Stromal cell of bone marrow (primary cell): ENCODE measurements at places on chromosomes 4 and X.

DNA sequence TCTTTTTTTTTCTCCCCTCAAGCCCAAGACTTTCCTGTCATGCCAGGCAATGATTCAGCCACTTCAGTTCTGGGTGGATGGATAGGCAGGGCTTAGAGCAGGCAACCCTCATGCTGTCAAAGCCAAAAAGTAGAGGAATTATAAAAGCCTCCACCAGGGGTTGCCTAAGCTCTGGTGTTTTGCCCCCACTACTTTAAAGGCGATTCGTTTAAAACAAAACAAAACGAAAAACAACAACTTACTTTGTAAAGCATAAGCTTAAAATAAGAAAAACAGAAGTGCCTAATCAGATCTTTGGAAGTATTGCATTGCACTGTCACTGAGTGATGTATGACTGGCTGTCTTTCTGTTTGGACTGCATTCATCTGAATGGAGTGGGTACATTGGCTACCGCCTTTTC is 5.3 kb upstream of the IDS start:
- DNase-seq = no peak

GRCh38 chrX:65674204-65674893 is 6.9 kb downstream of the MSN start:
- no peak for DNase-seq

DNA sequence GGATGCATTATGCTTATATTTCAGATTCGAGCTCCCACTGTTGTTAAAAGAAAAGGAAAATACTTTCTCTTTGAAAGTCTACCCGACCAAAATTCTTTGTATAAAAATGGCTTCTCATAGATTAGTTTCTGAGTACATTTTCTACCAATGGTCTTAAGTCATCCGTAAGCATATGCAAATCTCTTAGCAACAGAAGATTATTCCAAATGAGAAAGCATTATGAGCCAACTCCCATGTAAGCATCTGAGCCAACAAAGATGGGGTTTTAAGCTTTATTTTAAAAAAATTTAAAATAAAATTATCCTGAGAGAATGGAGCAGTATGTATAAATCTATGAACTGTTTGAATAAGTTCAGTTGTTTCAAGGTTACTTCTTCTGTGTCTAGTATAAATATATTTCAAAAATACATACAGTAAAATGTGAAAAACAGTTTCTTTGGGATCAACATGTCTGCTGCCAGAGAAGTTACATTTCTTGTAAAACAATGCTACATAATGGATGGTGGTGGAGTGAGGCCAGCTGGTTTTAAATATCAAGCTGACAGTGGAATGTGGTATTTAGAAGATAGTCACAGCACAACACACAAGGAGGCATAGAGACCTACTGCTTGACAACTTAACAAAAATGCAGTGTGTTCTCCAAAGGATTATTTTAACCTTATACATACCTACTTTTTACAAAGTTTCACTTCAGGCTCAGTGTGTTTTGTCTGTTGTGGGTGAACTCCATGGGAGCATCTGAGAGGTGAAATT is 199.5 kb upstream of the DIPK2B start:
- DNase-seq = no peak

DNA sequence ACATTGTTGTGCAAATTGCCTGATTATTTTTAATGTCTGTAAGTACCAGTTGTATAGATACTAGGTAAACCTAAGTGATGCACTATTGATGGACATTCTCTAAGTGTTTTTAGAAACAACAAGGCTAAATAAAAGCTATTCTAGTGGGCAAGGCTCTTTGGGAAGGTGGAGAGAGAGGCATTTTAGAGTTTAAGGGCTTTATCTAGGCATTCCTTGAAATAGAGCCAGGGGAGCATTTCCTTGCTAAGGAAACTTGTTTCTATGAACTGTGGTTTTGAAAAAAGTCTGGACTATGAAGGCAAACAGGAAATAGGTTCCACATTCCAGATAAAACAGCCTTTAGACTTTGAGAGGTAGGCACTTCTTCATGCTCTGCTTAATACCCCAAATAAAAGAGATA is 23.8 kb downstream of the BMX start:
- no peak for DNase-seq

GRCh38 chr4:18007625-18008024 is 13.9 kb downstream of the LCORL start:
- DNase-seq = no peak

GRCh38 chr4:177339477-177340374 is 30.1 kb downstream of the NEIL3 start:
- peak; percentile 41 for DNase-seq

GRCh38 chrX:27860337-27860736 is 52.5 kb downstream of the MAGEB10 start:
- no peak for DNase-seq

GRCh38 chrX:34716302-34716701 is 59.2 kb upstream of the TMEM47 start:
- no peak for DNase-seq

GRCh38 chr4:150389896-150390530 is 191.9 kb upstream of the MAB21L2 start:
- DNase-seq = no peak

DNA sequence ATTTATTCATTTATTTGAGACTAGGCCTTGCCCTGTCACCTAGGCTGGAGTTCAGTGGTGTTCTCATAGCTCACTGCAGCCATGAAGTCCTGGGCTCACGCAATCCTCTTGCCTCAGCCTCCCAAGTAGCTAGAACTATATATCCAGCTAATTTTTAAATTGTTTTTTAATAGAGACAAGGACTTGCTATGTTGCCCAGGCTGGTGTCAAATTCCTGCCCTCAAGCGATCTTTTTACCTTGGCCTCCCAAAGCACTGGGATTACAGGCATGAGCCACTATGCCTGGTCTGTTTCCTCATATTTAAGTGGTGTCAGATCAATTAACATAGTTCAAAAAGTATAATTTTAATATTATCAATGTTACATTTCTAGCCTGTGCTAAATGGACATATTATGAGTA is 68.5 kb downstream of the AFF1 start:
- no peak for DNase-seq

DNA sequence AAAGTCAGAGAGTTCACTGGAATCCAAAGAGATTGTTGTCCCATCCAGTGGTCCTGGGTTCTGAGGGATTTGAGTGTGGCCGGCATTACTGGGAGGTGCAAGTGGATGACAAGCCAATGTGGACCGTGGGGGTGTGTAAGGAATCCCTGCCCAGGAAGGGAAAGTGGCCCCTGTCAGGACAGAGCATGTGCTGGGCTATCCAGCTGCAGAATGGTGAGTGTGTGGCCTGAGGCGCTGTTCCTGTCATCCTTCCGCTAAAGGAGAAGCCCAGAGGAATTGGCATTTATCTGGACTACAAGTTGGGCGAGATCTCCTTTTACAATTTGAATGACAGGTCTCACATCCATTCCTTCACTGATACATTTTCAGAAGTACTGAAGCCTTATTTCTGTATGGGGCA is 20.4 kb upstream of the TRIM60 start:
- DNase-seq = no peak

GRCh38 chr4:73669410-73670183 is 49.4 kb upstream of the RASSF6 start:
- DNase-seq = no peak

DNA sequence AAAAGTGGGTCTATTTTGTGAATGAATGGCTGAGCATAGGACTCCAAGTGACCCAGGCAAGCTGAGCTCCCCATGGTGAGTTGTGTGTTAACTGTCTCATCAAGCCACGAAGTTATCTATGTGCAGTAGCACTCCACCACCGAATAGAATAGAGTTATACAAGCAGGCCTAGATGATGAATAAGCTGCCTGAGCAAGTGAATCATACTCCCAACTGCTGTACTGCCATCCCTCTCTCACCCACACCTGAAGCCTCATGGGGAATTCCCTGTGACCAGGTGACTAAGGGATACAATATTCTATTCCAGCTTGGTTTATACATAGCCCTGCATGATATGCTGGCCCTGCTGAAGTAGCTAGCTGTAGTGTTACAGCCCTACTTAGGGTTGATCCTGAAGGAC is 38.7 kb downstream of the KDM5C start:
- peak; percentile 2 for DNase-seq

DNA sequence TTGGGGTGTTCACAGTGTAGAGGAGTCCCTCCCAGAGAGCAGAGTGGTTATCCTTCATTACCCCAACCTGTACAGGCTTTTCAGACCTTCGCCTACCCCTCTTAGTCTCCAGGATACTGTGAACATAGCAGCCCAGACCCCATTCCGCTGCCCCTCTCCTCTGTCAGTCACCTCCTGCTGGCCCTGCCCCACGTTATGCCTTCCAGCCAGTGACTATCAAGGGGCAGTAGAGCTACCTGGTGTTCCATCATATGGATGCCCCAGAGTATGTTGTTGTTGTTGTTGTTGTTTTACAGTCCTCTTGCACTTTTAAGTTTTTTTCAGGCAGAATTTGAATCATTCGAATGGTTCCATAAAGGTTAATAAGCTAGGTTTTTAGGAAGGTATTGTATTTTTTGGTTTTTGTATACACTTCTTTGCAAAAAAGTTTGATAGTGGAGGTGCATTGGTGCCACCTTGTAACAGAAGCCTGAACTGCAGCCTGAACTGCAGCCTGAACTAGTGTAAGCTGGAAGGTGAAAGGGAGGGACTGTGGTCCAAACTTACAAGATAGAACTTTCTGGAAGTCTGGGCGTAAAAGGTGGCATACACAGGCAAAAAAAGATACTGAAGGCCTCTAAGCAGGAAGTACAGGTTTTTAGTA is 101.4 kb upstream of the RAB40AL start:
- DNase-seq = no peak

- DNase-seq = no peak
These were observed 40.8 kb upstream of the DHRSX start for GRCh38 chrX:2541603-2542002.

GRCh38 chrX:140163371-140164159 is 198.2 kb upstream of the CXorf66 start:
- peak; percentile 34 for DNase-seq

GRCh38 chr4:13966231-13967195 is 339.0 kb upstream of the BOD1L1 start:
- peak; percentile 78 for DNase-seq

- no peak for DNase-seq
These were observed 310.5 kb upstream of the DDX53 start for GRCh38 chrX:22689290-22689689.

DNA sequence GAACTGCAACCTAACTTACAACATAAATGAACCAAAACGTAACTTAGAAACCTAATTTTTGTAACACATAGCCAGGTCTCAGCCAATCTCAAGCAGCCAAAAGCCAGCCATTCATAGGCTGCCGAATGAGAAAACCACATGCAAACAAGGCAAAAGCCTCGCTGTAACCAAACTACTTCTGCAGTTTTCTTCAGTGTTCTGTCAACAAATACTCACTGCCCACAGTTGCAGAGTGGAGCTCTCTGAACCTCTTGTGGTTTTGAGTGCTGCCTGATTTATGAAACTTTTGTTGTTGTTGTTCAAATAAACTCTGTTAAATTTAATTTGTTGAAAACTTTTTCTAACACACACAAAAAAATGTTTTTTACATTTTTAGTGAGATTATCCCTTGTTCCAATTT is 251.2 kb downstream of the PAPSS1 start:
- DNase-seq = no peak

- no peak for DNase-seq
These were observed 15.4 kb upstream of the KLHL2 start for GRCh38 chr4:165191814-165192499.

DNA sequence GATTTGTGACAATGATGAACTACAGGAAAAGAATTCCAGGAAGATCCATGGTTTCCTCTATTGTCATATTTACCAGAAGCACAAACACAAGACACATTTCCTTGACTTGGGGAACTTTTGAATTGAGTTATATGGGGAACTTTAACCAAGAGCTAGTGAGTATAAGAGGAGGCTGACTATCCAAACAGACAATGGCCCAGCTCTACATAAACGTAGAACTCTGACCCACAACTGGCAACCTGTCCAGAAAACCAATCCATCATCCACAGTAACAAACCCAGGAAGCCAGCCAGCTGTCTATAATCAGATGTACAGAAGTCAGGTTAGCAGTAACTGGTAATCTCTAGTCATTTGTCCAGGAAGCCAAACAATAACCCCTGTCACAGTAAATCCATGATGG is 167.0 kb upstream of the CPEB2 start:
- DNase-seq = no peak

DNA sequence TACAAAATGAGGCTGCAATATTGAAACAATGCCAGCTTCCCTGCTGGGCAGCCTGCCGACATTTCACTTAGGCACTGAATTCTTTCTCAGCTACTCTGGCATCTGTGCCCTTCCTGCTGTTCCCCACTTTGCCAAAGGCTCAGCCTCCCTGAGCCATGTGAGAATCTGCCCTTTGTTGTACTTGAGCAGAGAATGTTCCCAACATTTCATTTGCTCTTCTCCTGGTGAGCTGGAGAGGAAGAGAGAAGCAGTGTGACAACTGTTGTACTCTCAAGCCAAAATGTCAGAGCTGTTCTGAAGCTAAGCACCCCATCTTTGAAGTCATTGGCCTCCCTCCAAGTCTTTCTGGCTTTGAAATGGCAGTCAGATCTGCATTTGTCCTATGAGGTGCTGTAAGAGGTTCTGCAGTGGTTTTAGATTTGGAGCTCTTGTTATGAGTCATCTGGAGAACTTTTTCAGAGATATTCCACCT is 32.5 kb downstream of the LANCL3 start:
- DNase-seq = no peak

GRCh38 chr4:40562208-40562607 is 67.5 kb downstream of the RBM47 start:
- DNase-seq = no peak

- DNase-seq = peak; percentile 31
These were observed 62.9 kb upstream of the FRAS1 start for GRCh38 chr4:77994194-77994721.

DNA sequence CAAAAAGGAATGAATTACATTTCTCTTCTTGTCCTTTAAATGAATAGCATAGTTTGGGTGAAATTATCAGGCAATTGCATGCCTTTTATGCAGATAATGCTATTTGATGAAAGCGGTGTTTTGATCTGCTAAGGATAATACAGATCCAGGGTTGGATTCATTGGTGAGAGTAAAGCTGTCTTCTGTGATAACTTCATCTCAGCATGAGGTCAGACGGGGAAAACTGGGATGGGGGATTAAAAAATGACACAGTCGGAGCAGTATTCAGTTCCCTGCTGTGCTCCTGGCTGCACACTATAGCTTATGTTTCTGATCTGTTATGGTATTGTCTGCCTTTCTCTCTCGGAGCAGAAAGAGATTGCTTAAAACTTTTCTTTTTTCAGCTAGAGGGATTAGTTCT is 105.9 kb upstream of the TENM3 start:
- no peak for DNase-seq

DNA sequence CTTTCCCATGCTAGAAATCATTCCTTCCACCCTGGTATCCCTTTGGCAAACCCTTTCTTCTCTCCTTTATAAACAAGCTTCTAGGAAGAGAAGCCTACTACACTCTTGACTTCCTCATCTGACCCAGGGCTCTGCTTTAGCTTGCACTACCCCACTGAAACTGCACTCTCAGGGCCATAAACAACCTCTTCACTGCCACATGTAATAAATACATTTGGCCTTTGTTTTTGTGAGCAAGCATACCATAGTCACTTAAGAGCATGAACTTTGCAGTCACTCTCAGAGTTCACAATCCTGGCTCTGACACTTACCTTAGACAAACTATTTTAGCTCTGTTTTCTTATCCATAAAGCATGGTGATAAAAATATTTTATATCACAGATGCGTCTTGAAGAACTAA is 50.7 kb upstream of the USP38 start:
- DNase-seq = no peak
